ENCODE measurements at places on chromosomes 5 and 9.

- no peak overlapping the region for H3K4me3 ChIP-seq
- peaks cover 40% of the 10 kb centered on the region for H3K4me1 ChIP-seq
- H3K27me3 ChIP-seq = no peaks in the 10 kb centered on the region
These were observed 4.2 kb downstream of the CARNMT1 start for GRCh38 chr9:75023846-75024245.

- H3K36me3 ChIP-seq = no peaks in the 10 kb centered on the region
- DNase-seq = no peak
- no peaks in the 10 kb centered on the region for H3K27me3 ChIP-seq
- no peaks in the 10 kb centered on the region for H3K4me1 ChIP-seq
- H3K4me3 ChIP-seq = no peak overlapping the region
These were observed 1002.7 kb upstream of the DMAC1 start for GRCh38 chr9:8802242-8802641.

- no peaks in the 10 kb centered on the region for H3K36me3 ChIP-seq
- H3K27ac ChIP-seq = no peak overlapping the region
- peaks cover 85% of the 10 kb centered on the region for H3K27me3 ChIP-seq
- H3K4me1 ChIP-seq = peaks cover 34% of the 10 kb centered on the region
These were observed 6.7 kb downstream of the PRDM6 start for GRCh38 chr5:123095798-123096120.

DNA sequence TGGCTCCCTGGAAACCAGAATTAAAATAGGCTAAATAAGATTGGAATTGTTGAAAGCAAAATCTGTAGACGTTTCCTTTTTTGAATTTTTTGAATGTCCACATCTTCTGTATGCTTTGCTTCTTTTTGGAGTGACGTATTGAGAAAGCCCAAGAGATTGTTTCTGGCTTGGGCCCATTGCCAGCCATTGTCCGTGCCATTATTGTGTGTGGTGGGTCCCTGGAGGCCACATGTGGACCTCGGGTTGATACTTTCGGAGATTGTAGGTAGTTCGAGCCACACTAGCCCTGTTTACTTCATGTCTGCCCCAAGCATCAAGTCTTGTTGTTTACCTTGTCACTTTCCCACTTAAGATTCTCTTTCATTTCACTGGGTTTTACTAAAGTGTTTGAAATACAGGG lies 106.0 kb downstream of the PALM2AKAP2 start:
- H3K4me3 ChIP-seq = no peak overlapping the region
- no peaks in the 10 kb centered on the region for H3K27me3 ChIP-seq
- H3K27ac ChIP-seq = no peak overlapping the region
- DNase-seq = no peak

GRCh38 chr5:80756292-80756691 lies 101.5 kb upstream of the DHFR start:
- H3K27me3 ChIP-seq = no peaks in the 10 kb centered on the region
- peaks cover 19% of the 10 kb centered on the region for H3K4me1 ChIP-seq
- peak overlapping the region; percentile 46 for H3K4me3 ChIP-seq
- H3K36me3 ChIP-seq = peaks cover 26% of the 10 kb centered on the region

DNA sequence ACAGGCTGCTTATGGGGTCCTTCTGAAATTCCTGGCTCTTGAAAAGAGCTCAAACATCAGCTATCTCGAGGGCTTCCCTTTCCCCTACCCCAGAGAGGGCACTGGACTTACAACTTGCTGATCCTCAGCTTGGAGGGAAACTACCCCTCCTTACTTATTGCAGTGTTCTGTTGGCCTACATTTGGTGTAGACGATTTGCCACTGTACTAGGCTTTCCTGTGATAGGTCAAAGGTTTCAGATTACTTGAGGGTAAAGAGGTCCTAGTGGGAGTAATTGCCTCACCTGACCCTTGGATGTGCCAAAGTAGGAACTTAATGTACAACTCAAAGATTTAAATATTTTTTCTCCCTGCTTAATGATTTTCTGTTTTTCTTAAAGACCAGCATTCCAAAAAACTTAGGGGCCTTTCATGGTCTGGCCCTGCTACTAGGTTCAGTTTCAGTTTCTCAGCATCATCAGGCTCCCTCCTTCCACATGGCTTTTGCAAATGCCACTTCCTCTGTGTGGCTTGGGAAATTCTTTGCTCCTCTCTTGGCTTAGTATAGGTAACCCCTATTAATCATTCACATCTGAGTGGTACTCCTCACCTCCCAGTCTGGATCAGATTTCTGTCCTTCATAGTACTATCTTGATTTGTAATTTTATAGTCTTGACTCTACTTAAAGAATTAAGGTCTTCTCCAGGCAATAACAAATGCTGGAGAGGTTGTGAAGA lies 32.4 kb downstream of the CYSTM1 start:
- H3K4me3 ChIP-seq = no peak overlapping the region
- no peak for DNase-seq
- no peak overlapping the region for H3K27ac ChIP-seq
- peaks cover 7% of the 10 kb centered on the region for H3K27me3 ChIP-seq
- H3K36me3 ChIP-seq = peaks cover 5% of the 10 kb centered on the region

GRCh38 chr5:175243441-175243840 lies 200.5 kb downstream of the DRD1 start:
- no peaks in the 10 kb centered on the region for H3K36me3 ChIP-seq
- no peak overlapping the region for H3K27ac ChIP-seq
- H3K4me1 ChIP-seq = no peaks in the 10 kb centered on the region
- DNase-seq = no peak
- H3K4me3 ChIP-seq = no peak overlapping the region
- H3K27me3 ChIP-seq = peaks cover 16% of the 10 kb centered on the region

- H3K36me3 ChIP-seq = no peaks in the 10 kb centered on the region
- no peaks in the 10 kb centered on the region for H3K4me1 ChIP-seq
- DNase-seq = no peak
- H3K27me3 ChIP-seq = no peaks in the 10 kb centered on the region
- H3K4me3 ChIP-seq = no peak overlapping the region
These were observed 99.3 kb downstream of the NUDT12 start for GRCh38 chr5:103463261-103463660.

- no peaks in the 10 kb centered on the region for H3K4me1 ChIP-seq
- no peak overlapping the region for H3K27ac ChIP-seq
- no peak overlapping the region for H3K4me3 ChIP-seq
- peaks cover 8% of the 10 kb centered on the region for H3K27me3 ChIP-seq
- H3K36me3 ChIP-seq = no peaks in the 10 kb centered on the region
These were observed 204.7 kb upstream of the WWC1 start for GRCh38 chr5:168086746-168087145.

DNA sequence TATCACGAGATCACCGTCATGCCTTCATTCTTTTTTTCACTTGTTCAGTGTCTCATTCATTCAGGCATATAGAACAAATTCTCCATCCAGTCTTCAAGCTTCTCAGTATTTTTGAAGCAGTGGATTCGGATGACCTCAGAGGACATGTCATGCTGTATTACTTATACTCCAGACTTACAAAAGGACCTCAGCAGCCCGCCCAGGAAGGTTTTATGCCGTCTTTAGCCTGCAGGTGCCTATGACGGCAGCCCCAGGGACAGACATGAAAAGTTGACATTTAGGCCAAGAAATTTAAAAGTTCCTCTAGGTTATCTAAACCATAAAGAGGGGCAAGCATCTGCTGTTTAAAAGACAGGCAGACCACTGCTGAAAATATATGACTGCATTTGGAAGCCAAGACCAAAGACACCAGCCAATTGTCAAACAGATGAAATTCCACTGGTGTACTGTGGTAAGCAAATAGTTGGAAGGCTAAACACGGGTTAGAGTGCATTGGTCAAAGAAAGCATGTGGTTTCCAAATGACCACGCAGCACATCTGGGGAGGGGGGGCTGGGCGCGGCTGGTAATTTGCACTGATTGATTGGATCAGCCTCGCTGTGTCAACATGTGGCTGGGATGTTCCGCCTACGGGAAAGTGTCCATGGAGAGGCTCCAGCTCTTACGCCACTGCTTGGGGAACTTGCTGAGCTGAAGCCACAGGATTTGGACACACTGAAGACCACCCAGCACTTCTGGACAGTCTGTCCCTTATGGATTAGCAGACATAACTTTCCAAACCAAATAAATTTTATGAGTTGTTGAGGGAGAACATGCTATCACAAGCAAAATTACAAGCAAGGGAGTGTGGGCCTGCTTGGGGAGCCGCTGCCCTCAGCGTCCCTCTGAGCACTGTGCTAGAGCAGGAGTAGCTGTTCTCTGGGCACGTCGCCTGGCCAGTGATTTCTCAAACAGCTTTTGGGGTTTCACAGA lies 173.6 kb downstream of the FANCC start:
- H3K27ac ChIP-seq = no peak overlapping the region
- H3K4me1 ChIP-seq = no peaks in the 10 kb centered on the region
- H3K36me3 ChIP-seq = peaks cover 13% of the 10 kb centered on the region
- H3K4me3 ChIP-seq = no peak overlapping the region
- H3K27me3 ChIP-seq = no peaks in the 10 kb centered on the region
- no peak for DNase-seq

GRCh38 chr9:129487658-129488483 lies 133.0 kb downstream of the C9orf50 start:
- DNase-seq = no peak
- H3K27me3 ChIP-seq = peaks cover 10% of the 10 kb centered on the region
- H3K4me1 ChIP-seq = peaks cover 33% of the 10 kb centered on the region
- no peaks in the 10 kb centered on the region for H3K36me3 ChIP-seq
- H3K4me3 ChIP-seq = peak overlapping the region; percentile 91
- peak overlapping the region; percentile 88 for H3K27ac ChIP-seq

DNA sequence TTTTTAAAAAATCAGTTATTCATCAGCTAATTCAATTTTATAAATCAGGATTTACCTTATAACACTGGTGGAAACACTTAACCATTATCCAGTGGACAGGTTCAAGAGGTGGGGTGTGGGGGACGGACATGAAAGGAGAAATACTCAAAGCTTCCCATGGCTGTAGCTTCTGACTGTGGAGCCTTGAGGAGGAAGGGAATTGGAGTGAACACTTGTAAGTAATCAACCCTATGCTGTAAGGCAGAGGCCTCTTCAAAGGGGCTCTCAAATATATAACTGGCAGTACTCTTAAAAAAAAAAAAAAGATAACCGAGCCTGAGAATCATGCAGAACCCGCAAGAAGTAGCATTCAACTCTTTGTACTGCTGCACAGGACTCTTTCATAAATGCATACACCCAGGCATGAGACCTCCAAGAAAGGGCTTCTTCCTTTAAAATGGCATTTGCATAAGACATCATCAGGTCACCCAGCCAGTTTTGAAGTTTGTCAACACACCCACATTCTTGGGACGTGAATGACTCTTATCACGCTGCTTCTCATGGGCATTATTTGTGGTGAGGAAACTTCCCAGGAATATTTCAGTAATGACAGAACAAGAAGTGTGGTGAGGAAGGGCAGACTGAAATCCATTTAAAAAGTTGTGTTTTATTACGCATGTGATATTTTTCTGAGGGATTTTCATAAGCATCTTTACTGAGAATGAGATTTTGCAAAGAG lies 8.1 kb downstream of the OSMR start:
- DNase-seq = no peak
- no peaks in the 10 kb centered on the region for H3K4me1 ChIP-seq
- peaks cover under 1% of the 10 kb centered on the region for H3K36me3 ChIP-seq
- peaks cover 11% of the 10 kb centered on the region for H3K27me3 ChIP-seq

DNA sequence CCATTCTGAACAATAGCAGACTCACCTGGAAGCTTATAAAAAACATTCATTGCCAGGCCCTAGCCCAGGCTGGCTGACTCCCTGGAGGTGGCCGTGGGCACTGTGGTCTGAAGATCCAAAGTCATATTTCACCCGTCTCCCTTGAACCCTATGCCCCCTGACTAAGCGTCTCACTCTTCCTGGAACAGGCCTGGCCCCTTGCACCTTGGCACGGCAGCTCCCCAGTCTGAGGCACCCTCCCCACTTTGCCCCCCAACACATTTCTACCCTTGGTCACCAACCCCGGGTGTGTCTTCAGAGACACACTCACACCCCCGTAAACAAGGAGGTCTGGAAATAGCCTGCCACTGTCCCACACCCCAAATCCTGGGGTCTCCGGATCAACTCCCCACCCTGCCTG lies 68.6 kb upstream of the LMX1B start:
- H3K4me1 ChIP-seq = peaks cover 2% of the 10 kb centered on the region
- H3K4me3 ChIP-seq = no peak overlapping the region
- H3K27ac ChIP-seq = no peak overlapping the region
- peaks cover 12% of the 10 kb centered on the region for H3K27me3 ChIP-seq

GRCh38 chr5:169897481-169897880 lies 82.8 kb downstream of the INSYN2B start:
- H3K36me3 ChIP-seq = peaks cover 24% of the 10 kb centered on the region
- no peaks in the 10 kb centered on the region for H3K27me3 ChIP-seq
- no peak overlapping the region for H3K27ac ChIP-seq
- peaks cover 35% of the 10 kb centered on the region for H3K4me1 ChIP-seq
- no peak overlapping the region for H3K4me3 ChIP-seq

DNA sequence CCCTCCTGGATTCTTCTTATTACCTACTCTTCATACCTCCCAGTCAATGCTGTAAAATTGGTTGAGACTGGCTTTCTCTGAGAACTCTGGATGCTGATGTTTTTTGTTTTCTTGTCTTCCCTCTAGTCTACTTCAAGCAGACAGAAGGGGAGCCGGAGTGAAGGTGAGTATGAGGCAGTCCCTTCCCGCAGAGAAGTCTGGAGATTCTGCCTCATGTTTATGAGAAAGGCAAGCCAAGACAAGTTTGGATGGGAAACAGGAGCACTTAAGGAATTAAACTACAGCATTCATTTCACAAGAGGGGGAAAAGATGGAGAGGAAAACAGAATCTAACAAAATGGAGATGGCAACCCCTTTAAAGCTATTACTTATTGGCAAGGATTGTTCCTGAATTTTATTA lies 246.1 kb downstream of the TRIM32 start:
- H3K27me3 ChIP-seq = no peaks in the 10 kb centered on the region
- no peaks in the 10 kb centered on the region for H3K36me3 ChIP-seq
- H3K27ac ChIP-seq = no peak overlapping the region
- DNase-seq = no peak

- H3K4me3 ChIP-seq = no peak overlapping the region
- no peaks in the 10 kb centered on the region for H3K27me3 ChIP-seq
- no peaks in the 10 kb centered on the region for H3K4me1 ChIP-seq
- no peak for DNase-seq
- no peaks in the 10 kb centered on the region for H3K36me3 ChIP-seq
- H3K27ac ChIP-seq = no peak overlapping the region
These were observed 79.0 kb upstream of the RAI14 start for GRCh38 chr5:34576891-34577666.

GRCh38 chr9:92512622-92513021 lies 23.2 kb downstream of the ECM2 start:
- no peaks in the 10 kb centered on the region for H3K36me3 ChIP-seq
- H3K4me1 ChIP-seq = no peaks in the 10 kb centered on the region
- no peak overlapping the region for H3K27ac ChIP-seq
- H3K27me3 ChIP-seq = no peaks in the 10 kb centered on the region

DNA sequence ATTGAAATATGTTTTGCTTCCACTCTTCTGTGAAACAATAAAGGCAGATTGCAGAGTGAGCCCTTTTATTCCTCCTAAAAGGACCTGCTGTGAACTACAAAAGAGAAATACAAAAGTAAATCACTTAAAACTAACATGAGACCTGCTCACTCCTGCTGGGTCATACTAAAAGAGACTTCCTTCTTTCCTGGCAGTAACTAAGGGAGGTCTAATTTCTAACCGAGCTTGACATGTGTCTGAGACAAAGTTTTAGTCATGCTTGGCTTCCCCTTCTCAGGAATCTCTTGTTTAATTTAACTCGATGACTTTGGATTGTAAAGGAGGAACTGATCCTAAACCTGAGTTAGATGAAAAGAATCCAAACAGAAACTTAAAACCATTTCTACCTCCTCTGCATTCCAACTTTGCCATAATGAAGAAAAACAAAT lies 86.4 kb upstream of the CDH6 start:
- no peak for DNase-seq
- no peak overlapping the region for H3K27ac ChIP-seq
- no peak overlapping the region for H3K4me3 ChIP-seq
- no peaks in the 10 kb centered on the region for H3K36me3 ChIP-seq
- H3K4me1 ChIP-seq = no peaks in the 10 kb centered on the region
